ENCODE measurements at places on chromosomes 13 and 19. TPM values are rescaled to one million over a fixed set of nuclear protein-coding genes. Genes with fewer than 3 reads are reported as not detected.

DNA sequence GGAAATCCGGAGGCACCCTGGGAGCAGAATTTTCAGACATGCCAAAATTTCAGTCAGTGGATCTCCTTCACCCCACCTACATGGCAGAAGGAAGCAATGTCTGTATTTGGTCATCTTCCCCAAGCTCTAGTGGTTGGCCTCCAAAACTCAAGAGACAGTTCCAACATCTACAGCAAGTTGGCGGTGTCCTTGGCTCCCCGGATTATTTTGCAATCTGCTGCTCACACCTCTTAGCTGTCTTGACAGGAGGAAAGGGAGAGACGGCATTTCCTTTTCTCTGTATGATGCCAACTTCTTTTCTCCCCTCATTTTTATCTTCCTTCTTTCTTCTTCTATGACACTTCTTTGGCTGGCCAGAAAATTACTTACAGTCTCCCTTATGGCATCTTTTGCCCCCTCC lies 159.9 kb downstream of the SUCLA2 start:
- no peak for DNase-seq
- H3K27ac ChIP-seq: no peak overlapping the region
- H3K36me3 ChIP-seq: no peaks in the 10 kb centered on the region
- H3K4me3 ChIP-seq: no peak overlapping the region

DNA sequence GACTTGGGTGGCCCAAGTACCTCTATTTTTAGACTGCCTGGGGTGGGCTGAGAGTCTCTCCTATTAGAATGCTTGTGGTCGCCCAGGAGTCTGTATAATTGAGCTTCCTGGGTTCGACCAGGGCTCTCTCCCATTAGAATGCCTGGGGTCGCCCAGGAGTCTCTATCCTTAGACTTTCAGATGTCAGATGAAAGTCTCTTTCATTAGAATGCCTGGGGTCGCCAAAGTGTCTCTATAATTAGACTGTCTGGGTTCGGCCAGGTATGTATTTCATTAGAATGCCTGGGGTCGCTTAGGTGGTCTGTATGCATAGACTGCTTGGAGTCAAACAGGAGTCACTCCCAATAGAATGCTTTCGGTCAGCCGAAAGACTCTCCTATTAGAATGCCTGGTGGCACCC lies 1471.7 kb downstream of the UQCRFS1 start:
- H3K4me1 ChIP-seq: no peaks in the 10 kb centered on the region
- DNase-seq: no peak
- H3K27me3 ChIP-seq: no peaks in the 10 kb centered on the region
- H3K4me3 ChIP-seq: no peak overlapping the region
- H3K27ac ChIP-seq: no peak overlapping the region

DNA sequence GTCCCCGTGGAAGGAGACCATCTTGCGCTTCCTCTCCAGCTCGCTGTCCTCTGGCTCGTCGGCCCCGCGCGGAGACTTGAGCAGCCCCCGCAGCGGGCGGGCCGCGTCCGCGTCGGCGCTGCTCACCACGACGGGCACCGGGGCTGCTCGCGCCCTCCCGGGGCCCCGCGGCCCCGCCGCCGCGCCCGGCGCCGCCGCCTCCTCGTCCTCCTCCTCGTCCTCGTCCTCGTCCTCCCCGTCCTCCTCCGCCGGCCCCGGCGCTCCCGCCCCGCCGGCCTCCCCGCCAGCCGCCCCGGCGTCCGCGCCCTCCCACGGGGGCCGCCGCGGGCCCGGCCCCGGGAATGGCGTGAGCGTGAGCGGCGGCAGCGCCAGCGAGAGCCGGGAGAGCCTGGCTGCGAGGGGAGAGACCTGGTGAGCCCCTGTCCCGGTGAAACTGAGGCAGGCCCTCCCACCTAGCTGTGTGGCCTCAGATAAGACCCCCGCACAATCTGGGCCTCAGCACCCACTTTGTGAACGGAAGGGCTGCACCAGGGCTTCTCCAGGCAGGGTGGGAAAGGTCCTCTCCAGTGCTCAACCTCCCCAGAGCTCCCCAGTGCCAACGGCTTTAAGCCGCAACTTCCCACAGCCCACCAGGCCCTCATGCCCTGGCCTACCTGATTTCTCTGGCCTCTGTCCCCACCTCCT lies 17.8 kb downstream of the LMTK3 start:
- no peak overlapping the region for H3K4me3 ChIP-seq
- peak overlapping the region; percentile 45 for H3K27ac ChIP-seq
- no peaks in the 10 kb centered on the region for H3K36me3 ChIP-seq
- DNase-seq: peak; percentile 24

DNA sequence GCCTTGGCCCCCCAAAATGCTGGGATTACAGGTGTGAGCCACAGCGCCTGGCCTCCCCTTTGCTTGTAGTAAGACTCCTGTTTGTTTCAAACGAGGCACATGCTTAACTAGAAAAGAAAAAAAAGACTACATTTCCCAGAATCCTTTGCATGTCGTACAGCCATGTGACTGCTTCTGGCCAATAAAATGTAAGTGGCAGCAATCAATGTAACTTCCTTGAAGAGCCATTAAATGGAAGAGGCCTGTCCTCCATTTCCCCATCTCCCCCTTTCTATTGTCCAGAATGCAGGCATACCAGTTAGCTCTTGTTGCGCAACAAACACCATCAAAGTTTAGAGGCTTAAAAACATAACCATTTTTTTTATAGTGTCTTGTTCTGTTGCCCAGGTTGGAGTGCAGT lies 10.4 kb upstream of the GPR32 start:
- no peak overlapping the region for H3K4me3 ChIP-seq
- H3K27me3 ChIP-seq: no peaks in the 10 kb centered on the region
- H3K4me1 ChIP-seq: no peaks in the 10 kb centered on the region
- no peaks in the 10 kb centered on the region for H3K36me3 ChIP-seq
- DNase-seq: no peak
- no peak overlapping the region for H3K27ac ChIP-seq

- no peaks in the 10 kb centered on the region for H3K27me3 ChIP-seq
- no peaks in the 10 kb centered on the region for H3K36me3 ChIP-seq
- H3K27ac ChIP-seq: no peak overlapping the region
- H3K4me1 ChIP-seq: peaks cover 9% of the 10 kb centered on the region
- H3K4me3 ChIP-seq: no peak overlapping the region
These were observed 2.7 kb upstream of the PLIN3 start for GRCh38 chr19:4870025-4870700.

GRCh38 chr19:21902571-21902970 lies 66.6 kb upstream of the ZNF43 start:
- H3K4me3 ChIP-seq: no peak overlapping the region
- no peaks in the 10 kb centered on the region for H3K36me3 ChIP-seq
- H3K27ac ChIP-seq: no peak overlapping the region
- no peak for DNase-seq

- peak overlapping the region; percentile 7 for H3K4me3 ChIP-seq
- H3K27ac ChIP-seq: peak overlapping the region; percentile 87
- peak; percentile 98 for DNase-seq
These were observed 14.0 kb upstream of the GPR4 start for GRCh38 chr19:45615795-45616703.

DNA sequence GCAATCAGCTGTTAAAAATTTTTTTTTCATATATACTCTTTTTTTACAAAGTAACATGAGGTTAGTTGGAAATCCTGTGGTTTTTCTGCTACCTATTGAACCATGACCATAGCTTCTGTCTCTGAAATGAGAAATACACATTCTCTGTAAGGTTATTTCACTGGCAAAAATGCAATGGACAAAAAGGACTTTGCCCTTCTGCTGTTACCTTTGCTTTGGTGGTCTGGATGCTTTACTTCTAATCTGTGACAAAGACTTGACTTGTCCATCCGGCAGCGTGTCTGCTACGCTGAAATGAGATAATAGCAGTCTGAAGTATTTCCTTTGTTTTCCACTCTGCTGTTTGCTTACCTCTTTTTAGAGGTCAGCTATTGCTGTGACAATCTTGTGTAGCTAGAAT lies 412.8 kb downstream of the SLITRK6 start:
- no peak overlapping the region for H3K4me3 ChIP-seq
- DNase-seq: no peak
- H3K4me1 ChIP-seq: no peaks in the 10 kb centered on the region
- no peak overlapping the region for H3K27ac ChIP-seq
- no peaks in the 10 kb centered on the region for H3K27me3 ChIP-seq
- H3K36me3 ChIP-seq: no peaks in the 10 kb centered on the region

- no peaks in the 10 kb centered on the region for H3K27me3 ChIP-seq
- H3K4me3 ChIP-seq: no peak overlapping the region
These were observed 47.5 kb downstream of the WASF3 start for GRCh38 chr13:26604784-26605545.

DNA sequence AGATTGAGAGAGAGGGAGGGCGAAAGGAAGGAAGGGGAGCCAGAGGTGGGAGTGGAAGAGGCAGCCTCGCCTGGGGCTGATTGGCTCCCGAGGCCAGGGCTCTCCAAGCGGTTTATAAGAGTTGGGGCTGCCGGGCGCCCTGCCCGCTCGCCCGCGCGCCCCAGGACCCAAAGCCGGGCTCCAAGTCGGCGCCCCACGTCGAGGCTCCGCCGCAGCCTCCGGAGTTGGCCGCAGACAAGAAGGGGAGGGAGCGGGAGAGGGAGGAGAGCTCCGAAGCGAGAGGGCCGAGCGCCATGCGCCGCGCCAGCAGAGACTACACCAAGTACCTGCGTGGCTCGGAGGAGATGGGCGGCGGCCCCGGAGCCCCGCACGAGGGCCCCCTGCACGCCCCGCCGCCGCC lies at the start of gene TNFSF11:
Gene TNFSF11, plus strand, starts transcription at position 142 of the 400 bp plus-strand sequence. Its CDS starts 152 bp downstream, at position 294.
- H3K4me3 ChIP-seq: no peak within 1 kb of the TSS
- no peaks in the 10 kb centered on the region for H3K36me3 ChIP-seq
- peaks cover 12% of the 10 kb centered on the region for H3K4me1 ChIP-seq
- no peak for DNase-seq
- H3K27ac ChIP-seq: no peak within 1 kb of the TSS
- peaks cover 18% of the 10 kb centered on the region for H3K27me3 ChIP-seq

- no peaks in the 10 kb centered on the region for H3K27me3 ChIP-seq
- H3K4me1 ChIP-seq: no peaks in the 10 kb centered on the region
- H3K36me3 ChIP-seq: no peaks in the 10 kb centered on the region
- DNase-seq: no peak
These were observed 44.2 kb upstream of the SLAIN1 start for GRCh38 chr13:77653301-77653700.

GRCh38 chr13:37067874-37068273 lies 8.4 kb upstream of the SUPT20H start:
- no peaks in the 10 kb centered on the region for H3K4me1 ChIP-seq
- no peak for DNase-seq
- no peak overlapping the region for H3K4me3 ChIP-seq
- no peaks in the 10 kb centered on the region for H3K36me3 ChIP-seq

- H3K27ac ChIP-seq: no peak overlapping the region
- no peak overlapping the region for H3K4me3 ChIP-seq
- DNase-seq: no peak
These were observed 53.7 kb downstream of the LACC1 start for GRCh38 chr13:43933378-43933777.

GRCh38 chr13:31878955-31879354 lies 139.6 kb downstream of the RXFP2 start:
- no peak overlapping the region for H3K4me3 ChIP-seq

DNA sequence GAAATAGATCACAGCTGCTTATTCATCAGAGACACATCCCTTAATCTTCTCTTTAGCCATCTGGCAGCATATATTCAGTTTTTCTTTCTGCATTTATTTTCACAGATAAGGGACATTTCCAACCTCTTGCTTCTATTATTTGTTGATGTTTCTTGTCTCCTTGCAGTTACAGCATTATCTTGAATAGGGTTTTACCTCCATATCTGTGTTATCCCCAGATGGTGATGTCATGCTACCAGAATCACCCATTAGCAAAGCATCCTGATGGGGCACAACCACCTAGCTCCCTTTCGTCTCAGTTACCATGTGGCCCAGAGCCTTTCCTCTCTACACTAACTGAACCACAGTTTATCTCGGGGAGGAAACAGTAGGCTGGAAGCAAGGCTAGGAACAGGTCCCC lies 483.9 kb downstream of the FOXO1 start:
- H3K4me3 ChIP-seq: no peak overlapping the region
- no peak overlapping the region for H3K27ac ChIP-seq
- H3K4me1 ChIP-seq: peaks cover 70% of the 10 kb centered on the region
- no peaks in the 10 kb centered on the region for H3K27me3 ChIP-seq

DNA sequence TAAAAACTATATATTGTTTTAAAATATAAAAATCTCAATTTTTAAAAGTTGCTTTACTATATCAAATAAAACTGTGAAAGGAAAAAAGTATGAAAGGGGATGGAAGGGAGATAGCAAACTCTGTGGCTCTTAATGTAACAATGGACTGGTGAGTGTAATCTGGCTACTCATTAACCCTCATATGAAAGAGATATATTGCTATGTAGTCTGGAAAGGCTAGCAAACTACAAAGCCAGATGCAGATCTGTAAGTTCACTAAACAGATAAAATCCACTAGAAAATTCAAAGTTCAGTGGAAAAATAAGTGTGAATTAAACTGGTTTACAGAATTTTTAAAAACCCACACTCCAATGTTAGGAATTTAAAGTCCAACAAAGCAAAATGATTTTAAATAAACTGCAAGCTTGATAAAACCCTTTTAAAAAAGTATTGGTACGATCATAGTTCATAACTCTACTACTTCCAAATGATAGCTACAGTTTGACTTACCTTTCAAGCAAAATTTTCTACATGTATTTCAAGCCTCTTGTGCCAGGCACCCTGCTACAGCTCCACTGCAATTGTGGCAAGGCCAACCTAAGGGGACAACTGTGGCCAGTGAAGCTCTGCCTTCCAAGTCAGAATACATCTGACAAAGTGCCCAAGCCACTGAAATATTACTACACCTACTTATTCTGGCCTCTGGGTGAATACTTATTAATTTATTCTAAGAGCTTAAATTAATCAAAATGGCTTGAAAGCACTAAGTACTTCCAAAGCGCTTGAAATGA lies 647 bp upstream of the ELF1 start:
- peak; percentile 32 for DNase-seq
- no peak overlapping the region for H3K4me3 ChIP-seq
- peak overlapping the region; percentile 90 for H3K27ac ChIP-seq
- no peaks in the 10 kb centered on the region for H3K27me3 ChIP-seq

C19orf12 gene
- 18.2 TPM for total RNA-seq

ZNF714 gene
- total RNA-seq: 3.1 TPM

ATCAY gene
- total RNA-seq: not detected

FUT3 gene
- total RNA-seq: 9.2 TPM

PRKD2 gene
- 58.3 TPM for total RNA-seq

MICU2 gene
- 31.6 TPM for total RNA-seq

GNG8 gene
- total RNA-seq: not detected

PPM1N gene
- total RNA-seq: not detected

GNG7 gene
- total RNA-seq: 12.9 TPM

BRSK1 gene
- total RNA-seq: 1.0 TPM

Measured in body of pancreas (tissue), 4 donors.